ENCODE measurements at places on chromosomes 7 and 10.

DNA sequence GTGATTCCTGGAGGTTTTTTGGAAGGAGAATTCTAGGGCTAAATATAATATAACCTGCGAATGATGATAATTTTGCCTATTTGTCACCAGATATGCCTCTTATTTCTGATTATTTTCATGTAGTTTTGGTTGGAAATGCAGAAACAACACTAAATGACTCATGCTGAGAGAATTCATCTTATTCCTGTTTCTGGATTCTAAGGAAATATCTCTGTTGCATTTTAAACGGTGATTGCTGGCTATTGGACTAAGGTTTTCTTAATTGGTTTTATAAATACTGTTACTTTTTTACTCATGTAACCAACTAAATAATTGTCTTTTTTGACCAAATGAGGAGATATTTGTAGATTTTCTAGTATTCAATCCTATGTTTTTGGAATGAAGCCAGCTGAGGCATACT lies 204.9 kb upstream of the NPSR1 start:
- DNase-seq: no peak

GRCh38 chr10:49610114-49610457 lies at the start of gene SLC18A3:
SLC18A3 (plus strand) TSS chr10:49610310; CDS start chr10:49610741, 431 bp downstream.
- no peak for DNase-seq

DNA sequence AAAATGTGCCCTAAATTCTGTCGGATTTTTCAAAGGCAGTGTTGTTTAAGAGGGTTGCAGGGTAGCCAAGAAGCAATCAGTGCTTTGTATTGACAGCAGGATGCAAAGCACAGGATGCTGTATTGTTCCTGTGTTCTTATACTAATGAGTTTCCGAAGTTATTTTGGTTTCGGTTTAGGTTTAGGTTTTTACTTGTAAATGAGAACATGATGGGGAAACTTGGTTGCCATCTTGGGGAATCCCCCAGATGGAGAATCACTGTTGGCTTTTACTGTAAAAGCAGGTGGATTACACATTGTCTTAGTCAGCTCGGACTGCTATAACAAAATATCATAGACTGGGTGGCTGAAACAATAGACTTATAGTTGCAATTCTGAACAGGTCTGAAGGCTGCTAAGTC lies 72.1 kb downstream of the INHBA start:
- DNase-seq: no peak

DNA sequence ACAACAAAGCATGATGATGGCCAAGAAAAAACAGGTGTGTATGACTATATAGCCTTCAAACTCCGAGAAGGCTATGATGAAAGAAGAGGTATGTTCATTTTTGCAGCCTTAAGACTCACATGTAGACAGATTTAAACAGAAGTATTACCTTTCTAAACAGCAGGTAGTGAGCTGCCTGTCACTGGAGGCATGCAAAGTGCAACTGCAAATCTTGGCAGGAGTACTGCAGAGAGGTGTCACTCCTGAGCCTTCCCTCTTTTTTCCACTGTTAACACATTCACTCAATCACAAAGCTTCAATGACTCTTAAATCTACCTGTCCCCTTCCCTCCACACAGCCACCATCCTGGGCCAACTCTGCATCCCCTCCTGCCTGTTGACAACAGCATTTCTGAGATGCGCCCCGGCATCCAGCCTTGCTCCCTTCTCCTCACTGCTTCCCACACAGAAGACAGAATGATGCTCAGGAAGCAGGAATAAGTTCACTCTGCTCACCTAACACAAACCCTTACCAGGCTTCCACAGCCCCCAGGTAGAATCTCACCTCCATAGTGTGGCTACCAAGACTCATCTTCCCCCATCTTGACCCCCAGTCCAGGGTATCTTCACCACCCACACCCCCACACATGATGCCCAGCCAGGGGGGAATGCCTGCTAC lies 161.9 kb upstream of the ZMIZ1 start:
- no peak for DNase-seq

DNA sequence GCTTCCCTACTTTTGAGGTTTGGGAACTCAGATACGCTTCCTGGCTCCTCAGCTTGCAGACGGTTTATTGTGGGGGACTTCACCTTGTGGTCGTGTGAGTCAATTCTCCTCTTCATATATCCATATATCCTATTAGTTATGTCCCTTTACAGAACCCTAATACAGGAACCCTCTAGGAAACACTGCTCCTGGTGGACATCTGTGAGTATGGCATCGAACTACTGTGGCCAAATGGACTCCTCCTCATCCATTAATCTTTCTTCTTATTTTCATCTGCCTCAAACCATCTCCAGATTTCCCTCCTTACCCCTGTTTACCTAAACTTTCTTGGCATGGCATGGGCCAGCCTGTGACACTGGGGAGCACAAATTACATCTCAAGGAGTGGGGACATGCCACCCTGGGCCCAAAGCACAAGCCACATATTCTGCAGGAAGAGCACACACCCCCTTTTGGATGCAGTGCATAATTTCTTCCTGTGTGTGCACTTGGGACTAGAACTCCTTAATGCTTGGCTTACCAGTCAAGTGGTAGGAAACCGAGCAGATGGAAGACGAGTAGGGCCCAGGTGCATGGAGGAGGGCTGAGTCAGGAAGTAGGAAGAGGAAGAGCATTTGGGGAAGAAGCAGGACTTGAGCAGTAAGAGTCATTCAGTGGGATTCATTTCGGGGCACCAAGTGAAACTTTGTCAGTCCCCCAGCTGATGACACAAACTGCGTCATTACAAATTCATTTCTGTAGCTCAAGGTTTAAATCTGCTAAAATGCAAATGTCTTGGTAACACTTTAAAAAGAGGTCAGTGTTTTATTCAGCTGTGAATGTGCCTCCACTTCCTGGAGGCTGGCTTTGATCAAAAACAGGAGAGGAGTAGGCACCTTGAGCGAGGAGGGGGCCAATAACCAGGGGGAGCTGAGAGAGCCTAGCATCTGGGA lies 80.8 kb upstream of the PLXNA4 start:
- peak; percentile 67 for DNase-seq

DNA sequence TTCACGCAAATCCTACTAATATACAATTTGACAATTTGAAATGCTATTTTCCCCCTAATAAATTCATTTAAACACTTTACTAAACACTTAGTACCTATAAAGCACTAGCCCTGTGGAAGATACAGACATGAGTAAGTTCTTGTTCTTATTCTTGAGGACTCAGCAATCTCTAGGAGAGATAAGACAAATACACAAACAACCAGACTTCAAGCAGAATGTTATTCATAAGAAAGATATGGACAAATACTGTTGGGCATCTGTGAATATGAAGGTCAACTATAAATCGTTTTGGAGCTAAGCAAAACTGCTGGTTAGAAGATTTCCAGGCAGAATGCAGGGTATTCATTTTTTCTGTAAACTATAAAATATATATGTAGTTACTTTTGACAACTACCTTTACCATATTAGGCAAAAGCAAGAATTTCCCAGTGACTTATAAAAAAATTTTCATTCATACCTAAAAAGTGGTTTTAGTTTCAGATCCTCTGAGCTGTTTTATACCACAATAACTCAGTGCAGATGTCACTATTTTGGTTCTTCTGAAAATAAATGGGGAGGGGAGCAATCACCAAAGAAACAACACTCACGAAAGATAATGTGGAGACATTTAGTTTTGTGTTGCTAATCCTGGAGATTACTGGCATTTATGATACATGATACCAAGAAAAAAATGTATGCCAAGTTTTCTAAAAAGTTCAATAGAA lies 3.8 kb downstream of the VPS41 start:
- no peak for DNase-seq

GRCh38 chr10:114600057-114600456 lies 58.0 kb downstream of the ABLIM1 start:
- no peak for DNase-seq

GRCh38 chr7:142801601-142802295 lies 31.0 kb downstream of the PRSS2 start:
- no peak for DNase-seq

DNA sequence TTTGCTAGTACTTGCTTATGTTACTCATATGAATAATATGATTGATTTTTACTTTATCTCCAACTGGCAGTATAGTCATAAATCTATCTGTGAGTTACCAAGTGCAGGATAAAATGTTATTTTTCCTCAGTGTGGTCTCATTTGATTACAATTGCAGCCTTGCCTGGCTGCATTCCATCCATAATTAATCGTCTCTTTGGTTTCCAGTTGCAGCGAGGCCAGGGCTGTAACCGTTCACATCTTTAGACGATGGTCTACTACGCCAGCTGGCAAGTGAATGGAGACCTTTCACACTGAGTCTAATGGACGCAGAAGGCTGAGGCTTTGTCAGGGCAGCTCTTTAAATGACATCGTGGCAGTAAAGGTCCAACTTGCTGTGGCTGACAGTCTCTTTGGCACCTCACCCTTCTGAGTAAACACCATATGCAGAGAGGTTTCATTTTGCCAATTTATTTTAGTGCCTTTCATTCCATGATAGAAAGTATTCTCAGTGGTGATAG lies 84.0 kb downstream of the ARL4A start:
- peak; percentile 46 for DNase-seq

- DNase-seq: no peak
Observed at GRCh38 chr7:139557857-139558581, 34.5 kb downstream of the CLEC2L start.

- no peak for DNase-seq
Observed at GRCh38 chr7:98223351-98223897, 12.2 kb downstream of the BHLHA15 start.

- DNase-seq: peak; percentile 41
Observed at GRCh38 chr7:129778770-129779601, 167.5 kb downstream of the NRF1 start.
